ENCODE measurements at places on chromosomes 12 and 14.

GRCh38 chr12:126897102-126897501, 1369.9 kb upstream of the TMEM132C start:
- DNase-seq, result no peak

DNA sequence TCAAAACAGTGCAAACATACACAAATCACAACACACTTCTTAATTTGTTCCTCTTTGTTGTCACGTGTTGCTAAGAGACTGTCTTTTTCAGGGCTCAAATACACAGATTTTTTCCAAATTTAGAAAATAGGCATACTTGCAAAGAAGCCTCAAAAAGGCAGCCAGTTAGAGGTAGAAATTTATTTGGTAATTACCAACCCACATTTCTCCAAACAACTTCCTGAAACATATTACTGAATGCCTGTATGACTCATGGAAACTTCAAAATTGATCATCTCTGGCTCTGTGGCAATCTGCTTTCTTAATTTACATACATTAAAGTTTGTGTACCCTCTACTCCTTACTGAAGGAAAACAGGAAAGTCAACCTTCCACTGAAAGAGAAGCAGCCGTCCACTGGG, 36.4 kb downstream of the PPM1H start:
- peak; percentile 39 for DNase-seq

DNA sequence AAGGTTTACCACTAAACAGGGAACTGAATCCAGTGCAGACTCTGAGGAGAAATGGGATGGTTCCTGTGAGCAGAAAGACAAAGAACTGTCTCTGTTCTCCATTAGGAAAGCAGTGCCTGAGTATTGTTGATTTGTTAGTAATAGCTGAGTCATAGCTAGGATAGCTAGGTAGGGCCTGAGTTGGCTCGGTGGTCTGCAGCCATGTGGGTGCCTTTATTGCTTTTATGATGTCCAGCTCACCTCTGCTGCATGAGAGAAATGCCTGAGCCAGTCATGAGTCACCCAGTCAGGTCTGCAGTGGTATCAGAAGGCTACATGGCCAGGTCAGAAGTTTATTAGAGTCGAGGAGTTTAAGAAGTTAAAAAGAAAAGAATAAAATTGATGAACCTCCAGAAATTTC, 24.2 kb downstream of the TRHDE start:
- peak; percentile 85 for DNase-seq

DNA sequence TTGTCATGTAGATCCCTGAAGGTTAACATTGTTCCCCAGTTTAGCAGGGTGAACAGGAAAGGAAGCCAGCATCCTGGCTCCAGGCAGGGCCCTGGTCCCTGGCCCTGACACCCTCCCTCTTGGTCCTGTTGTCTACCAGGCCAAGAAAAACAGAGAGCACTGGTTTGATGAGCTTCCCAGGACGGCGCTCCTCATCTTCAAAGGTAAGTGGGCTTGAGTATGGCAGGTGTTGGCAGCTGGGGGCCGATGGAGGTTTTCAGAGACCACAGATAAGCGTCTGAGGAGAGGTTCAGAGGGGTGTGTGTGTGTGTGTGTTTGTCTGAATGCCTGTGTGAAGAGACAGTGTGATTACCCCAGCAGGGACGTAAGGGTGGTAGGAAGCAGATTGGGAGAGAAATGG, 56.3 kb downstream of the SLC8B1 start:
- no peak for DNase-seq

- DNase-seq, result peak; percentile 54
Observed at GRCh38 chr12:104718304-104718929, 239.7 kb downstream of the SLC41A2 start.

DNA sequence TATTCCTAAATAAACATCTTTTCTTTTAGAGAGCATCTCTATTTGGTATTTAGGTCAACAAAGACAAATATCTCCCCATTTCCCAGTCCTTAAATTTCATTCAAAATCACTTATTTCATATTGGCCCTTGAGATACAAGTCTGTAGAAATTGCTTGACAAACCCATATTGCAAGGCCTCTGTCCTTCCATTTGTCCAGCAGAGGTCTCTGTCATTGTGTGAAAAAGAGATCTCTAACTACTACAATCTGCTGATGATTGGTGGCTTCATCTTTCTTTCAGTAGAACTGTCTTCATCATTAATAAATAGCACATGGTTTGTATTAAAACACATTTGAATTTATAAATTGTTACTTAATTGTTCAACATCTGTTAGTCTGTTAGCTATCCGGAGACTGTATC, 252.6 kb downstream of the ACSS3 start:
- DNase-seq, result no peak

DNA sequence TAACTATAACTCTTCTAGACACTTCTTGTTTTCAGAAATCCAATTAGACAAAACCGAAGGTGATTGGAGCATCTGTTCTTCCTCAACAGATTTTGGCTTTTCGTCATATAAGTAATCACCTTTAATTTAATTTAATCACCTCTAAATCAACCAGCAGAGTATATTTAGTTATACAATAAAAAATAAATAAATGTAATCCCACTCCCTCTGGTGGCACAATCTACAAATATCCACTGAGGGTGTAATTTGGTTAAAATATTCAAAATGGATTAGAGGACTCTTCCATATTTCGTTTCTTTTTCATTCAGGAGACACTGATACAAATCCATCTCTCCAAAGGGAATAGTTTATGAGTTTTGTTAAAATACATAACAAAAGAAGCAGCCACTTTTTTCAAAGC, 18.3 kb upstream of the SLC35F4 start:
- peak; percentile 4 for DNase-seq

GRCh38 chr12:95884998-95885397, 26.2 kb downstream of the SNRPF start:
- DNase-seq, result no peak

DNA sequence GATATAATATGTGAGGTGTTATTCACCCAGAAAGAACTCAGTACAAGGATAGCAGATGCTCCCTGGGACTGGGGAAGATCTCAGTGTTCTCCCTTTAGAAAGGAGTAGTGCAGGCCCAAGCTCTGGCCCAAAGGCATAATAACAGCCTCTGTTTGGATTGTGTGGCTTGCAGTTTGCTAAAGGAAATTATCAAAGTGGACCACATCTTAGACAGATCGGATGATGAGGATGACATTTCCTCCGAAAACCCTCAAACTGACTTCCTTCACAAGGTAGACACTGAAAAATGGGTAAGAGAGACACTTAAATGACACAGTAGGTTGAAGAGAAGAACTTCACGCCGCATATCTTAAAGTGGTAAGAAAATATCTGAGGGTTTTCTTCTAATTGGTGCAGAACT, 26.1 kb downstream of the SMCO2 start:
- no peak for DNase-seq

- DNase-seq, result no peak
Observed at GRCh38 chr14:99566009-99566389, 38.0 kb downstream of the CCDC85C start.

DNA sequence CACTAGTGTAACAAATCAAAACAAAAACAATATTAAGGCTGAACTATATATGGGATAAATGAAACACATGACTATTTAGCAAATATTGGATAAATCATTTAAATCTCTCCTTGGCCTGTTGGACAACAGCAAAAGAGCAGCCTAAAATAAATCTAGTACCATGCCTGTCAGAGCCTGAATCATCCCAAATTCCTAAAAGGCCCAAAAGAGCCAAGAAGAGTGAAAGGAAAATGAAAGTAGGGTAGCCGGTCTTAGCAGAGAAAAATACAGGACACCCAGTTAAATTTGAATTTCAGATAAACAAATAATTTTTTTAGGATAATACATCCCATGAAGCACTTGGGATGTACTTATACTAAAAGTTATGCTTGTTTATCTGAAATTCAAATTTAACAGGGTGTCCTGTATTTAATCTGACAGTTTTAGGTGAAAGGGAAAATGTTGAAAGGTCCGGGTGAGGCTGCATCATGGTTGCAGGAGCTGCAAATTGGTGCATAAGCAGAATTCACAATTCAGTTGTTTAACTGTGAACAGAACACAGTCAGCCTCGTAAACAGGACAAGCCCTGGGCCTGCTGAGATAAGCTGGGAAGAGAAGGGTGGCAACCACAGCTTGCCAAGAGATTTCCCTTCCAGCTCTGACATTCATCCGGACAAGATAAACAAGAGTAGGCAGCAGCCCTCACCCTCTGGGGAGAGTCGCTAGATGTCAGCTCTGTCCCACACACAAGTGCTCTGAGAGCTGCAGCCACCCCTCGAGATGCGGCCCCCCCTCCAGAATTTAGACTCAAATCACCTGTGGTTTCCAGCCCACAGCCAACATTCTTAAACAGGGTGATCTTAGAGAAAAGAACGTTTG, 30.3 kb downstream of the DMAC2L start:
- peak; percentile 83 for DNase-seq

- no peak for DNase-seq
Observed at GRCh38 chr12:118827047-118827446, 154.3 kb upstream of the SRRM4 start.

- DNase-seq, result no peak
Observed at GRCh38 chr14:101030586-101030985, 127.1 kb upstream of the RTL1 start.

- DNase-seq, result no peak
Observed at GRCh38 chr14:22179190-22179589, 409.8 kb downstream of the DAD1 start.

DNA sequence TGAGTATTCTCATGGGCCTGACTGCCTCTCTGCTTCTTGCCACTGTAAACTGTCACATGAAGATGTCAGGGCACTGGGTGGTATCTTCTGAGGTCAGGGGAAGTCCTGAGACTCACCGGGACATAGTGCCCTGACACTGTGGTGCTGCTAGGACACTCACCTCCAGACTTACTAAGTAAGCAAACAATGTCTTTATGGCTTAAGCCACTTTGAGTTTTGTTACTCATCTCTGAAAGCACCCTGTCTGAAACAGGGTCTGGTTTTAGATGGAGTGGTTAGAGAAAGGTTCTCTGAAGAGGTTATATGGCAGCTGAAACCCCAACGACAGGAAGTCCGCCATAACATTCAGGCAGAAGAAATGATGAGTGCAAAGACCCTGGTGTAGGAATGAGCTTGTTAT, 22.7 kb downstream of the GPR19 start:
- no peak for DNase-seq

- no peak for DNase-seq
Observed at GRCh38 chr14:79279645-79280597, 931.4 kb downstream of the DIO2 start.

DNA sequence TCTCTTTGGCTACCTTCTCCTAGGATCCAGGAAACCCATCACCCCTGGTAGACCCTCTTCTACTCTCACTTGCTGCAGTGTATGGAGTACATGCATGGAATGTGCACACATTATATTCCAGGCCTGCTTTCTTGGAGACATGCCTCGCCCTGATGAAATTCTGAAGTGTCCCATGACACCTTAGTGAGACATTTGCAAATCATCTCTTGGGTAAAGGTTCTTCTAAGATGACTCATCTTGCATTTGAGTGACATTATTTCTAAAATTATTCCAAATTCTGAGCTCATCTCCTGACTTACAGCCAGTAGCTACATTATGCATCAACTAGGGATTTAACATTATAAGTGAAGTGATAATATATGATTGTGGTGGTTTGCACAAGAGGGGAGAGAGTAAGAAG, 49.8 kb downstream of the SDR9C7 start:
- peak; percentile 31 for DNase-seq

GRCh38 chr12:48183091-48183875, at the start of gene CCDC184:
TSS of gene CCDC184 (plus strand) at chr12:48183644. CDS start at chr12:48184123, 479 bp downstream.
- peak; percentile 68 for DNase-seq

DNA sequence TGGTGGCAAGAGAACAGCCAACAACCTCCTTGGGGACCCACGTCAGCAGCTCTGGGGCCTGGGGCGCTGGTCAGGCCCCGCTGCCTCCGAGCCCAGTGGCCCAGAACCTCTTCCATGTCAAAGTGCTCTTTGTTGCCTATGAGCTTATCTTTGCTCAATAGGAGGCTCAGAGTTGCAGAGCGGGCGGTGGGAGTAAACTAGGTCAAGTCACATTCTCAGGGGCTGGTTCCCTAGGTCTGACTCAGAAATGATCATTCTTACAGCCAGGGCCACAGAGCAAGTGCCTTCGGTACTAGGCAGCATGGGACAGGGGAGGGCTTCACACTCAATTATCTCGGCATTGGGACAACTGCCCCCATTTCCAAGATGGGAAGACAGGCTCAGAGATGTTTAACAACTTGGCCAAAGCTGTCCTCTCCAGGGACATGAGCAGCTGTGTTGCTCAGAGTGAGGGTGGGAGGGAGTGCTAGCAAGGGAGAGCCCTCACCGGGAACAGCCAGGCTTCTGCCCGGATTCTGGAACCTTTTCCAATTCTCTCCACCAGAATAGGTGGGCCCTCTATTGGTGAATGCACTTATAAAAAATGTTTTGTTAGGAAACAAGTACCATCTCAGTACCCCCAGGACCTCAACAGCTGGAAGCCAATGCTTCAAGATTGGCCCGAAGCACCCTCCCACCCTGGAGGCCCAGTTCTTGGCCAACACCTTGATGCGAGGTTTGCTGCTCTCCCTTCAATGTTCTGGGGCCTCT, 11.9 kb downstream of the SLC25A29 start:
- DNase-seq, result no peak

- DNase-seq, result no peak
Observed at GRCh38 chr14:102297436-102298170, 7.4 kb downstream of the MOK start.

DNA sequence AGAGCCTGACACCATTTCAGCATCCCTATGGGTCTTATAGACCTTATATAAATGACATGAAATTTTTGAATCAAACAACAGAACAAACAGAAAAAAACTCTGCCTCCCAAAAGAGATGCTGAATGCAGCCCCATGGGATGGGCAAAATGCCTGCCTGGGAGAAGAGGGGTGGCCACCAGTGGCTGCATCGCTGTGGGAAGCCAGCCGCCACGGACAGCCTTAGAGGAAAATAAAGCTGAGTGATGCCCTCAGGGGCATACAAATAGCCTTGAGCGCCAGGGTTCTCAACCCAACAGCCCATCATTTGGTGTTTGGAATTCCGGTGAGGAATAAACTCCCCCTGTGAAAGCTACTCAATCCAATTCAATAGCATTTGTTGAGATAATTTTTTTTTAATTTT, 22.9 kb downstream of the SYNE3 start:
- no peak for DNase-seq

- no peak for DNase-seq
Observed at GRCh38 chr14:86357876-86358275, 827.9 kb downstream of the FLRT2 start.

DNA sequence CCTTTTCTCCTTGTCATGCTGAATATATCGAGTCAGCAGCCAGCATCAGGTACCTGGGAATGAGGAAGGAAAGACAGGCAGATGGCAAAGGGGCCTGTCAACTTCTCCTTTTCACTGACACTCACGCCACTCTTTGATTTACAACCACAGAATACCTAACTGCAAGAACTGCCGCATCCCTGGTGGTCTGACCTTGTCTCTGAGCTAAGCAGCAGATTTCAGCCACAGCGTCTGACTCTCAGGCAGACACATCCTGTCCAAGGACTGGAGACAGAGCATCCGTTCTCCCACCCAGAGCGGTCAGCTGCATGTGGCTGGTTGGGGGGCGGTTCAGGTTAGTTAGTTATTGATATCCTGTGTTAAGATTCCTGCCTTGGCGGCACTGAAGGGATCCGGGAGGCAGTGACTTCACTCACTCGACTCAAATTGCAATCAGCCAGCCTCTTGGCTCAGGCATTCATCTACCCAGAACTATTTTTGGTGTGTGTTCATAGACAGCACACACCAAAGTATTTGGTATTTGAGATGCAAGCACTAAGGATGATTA, 11.2 kb upstream of the MAP1LC3B2 start:
- DNase-seq, result peak; percentile 61
